ENCODE measurements at places on chromosomes 12 and 14.

DNA sequence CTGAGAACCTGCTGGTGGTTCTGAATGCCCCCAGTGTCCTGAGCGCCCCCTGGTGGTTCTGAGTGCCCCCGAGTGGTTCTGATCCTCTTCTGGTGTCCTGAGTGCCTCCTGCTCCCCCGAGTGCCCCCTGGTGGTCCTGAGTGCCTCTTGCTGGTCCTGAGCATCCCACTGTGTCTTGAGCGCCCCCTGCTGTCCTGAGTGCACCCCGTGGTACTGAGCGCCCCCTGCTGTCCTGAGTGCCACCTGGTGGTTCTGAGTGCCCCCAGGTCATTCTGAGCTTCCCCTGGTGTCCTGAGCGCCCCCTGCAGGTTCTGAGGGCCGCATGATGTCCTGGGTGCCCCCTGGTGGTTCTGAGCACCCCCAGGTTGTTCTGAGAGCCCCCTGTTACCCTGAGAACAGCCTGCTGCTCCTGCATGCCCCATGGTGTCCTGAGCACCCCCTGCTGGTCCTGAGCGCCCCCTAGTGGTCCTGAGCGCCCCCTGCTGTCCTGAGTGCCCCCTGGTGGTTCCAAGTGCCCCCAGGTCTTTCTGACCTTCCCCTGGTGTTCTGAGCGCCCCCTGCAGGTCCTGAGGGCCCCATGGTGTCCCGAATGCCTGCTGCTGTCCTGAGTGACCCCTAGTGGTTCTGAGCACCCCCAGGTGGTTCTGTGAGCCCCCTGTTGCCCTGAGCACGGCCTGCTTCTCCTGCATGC is 1165.4 kb downstream of the TMEM121 start:
- DNase-seq, result peak; percentile 67

GRCh38 chr14:95353664-95354063 is 34.0 kb upstream of the CLMN start:
- no peak for DNase-seq

GRCh38 chr14:106129274-106129673 is 602.9 kb downstream of the TMEM121 start:
- no peak for DNase-seq

DNA sequence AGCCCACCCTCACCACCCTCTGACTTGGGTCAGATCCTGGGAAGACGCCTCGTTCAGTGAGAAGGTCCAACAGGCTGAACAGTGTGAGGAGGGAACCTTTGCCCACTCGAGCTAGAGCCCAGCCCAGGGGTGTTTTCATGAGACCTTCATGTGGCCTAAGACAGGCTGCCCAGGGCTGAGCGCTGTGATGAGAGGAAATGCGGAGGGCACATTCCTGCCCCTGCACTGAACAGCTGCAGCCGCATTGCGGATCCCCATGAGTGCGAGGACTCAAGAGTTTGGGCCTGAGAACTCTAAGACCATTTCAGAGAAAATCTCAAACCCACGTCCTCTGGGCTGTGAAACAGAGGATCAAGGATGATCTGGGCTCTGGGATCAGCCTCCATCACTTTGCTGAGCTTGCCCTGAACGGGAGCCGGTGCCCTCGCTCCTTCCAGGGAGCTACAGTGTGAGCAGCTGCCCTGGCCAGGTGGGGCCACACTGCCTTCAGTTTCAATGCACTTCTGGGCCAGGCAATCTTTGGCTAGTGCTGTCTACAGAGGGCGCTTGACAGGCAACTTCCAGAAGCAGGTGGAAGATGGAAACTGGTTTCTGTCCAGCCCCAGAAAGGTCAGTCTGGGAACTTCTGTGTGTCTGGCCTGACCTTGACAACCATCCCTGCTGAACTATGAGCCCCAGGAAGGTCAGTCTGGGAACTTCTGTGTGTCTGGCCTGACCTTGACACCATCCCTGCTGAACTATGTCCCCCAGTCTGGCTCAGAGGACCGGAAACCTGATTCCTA is 43.5 kb upstream of the P2RX7 start:
- no peak for DNase-seq

- no peak for DNase-seq
These were observed 2.1 kb downstream of the KRT83 start for GRCh38 chr12:52319097-52319496.

GRCh38 chr12:52539083-52539820 is 13.7 kb downstream of the KRT71 start:
- DNase-seq, result no peak

- no peak for DNase-seq
These were observed 75.0 kb upstream of the DYNC1H1 start for GRCh38 chr14:101889366-101889765.

DNA sequence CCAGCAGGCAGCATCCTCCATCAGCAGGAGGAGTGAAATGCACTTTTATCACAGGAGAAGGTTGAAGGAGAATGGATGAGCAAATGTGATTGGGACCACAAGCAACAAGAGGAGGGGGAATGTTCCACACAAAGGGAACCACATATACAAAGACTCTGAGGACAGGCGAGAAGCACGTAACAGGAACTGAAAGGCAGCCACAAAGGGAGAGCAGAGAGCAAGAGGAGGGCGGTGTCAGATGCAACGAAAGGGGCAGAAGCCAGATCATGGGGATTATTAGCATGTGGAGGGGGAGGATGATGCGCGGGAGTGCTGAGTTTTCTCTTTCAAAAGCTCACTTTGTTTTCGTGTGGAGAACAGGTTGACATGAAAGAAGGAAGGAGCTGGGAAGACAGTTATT is 241.1 kb downstream of the SPTSSA start:
- no peak for DNase-seq

- DNase-seq, result no peak
These were observed 174.8 kb upstream of the DCN start for GRCh38 chr12:91357381-91357780.

DNA sequence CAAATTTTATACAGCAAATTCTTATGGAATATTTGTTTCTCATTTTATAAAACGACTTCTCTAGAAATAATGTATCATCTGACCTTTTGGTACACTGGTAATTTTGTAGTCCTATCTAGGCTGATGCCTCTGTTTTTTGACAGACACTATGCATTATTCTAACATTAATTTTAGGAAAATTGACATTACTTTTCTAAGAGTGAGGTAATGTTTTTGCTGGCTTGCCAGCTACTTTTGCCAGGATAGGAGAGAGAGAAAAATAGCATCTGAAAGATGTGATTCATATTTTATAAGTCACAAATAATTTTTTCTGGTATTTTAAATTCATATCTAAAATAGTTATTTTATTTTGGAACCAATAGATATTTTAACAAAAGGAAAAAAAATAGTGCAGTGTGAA is 153.5 kb downstream of the CCDC91 start:
- DNase-seq, result no peak

GRCh38 chr12:56020423-56021184 is at the start of gene IKZF4:
Gene IKZF4, plus strand, starts transcription at chr12:56021043. Its CDS starts 451 bp downstream, at chr12:56021494.
- no peak for DNase-seq

- DNase-seq, result no peak
These were observed 152.7 kb downstream of the DPF3 start for GRCh38 chr14:72740966-72741825.

- no peak for DNase-seq
These were observed 72.2 kb downstream of the CLIP1 start for GRCh38 chr12:122350141-122350848.

DNA sequence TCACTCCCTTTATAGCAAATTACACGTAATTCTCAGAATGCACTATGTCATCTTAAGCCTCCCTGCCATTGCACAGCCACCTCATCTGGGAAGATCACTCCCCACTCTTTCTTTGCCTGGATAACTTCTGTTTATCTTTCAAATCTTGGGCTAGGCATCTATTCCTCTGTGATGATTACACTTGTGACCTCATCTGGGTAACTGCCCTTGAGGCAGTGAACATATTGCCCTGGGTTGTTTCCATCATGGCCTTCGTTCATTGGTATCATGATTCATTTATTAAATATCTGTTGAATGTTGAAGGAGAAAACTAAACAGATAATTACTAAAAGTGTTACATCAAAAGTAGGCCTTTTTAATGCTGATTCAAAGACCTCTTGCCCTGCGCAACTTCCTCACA is 26.2 kb upstream of the PDE3A start:
- no peak for DNase-seq

GRCh38 chr12:53365245-53365904 is 14.6 kb upstream of the SP1 start:
- DNase-seq, result no peak

DNA sequence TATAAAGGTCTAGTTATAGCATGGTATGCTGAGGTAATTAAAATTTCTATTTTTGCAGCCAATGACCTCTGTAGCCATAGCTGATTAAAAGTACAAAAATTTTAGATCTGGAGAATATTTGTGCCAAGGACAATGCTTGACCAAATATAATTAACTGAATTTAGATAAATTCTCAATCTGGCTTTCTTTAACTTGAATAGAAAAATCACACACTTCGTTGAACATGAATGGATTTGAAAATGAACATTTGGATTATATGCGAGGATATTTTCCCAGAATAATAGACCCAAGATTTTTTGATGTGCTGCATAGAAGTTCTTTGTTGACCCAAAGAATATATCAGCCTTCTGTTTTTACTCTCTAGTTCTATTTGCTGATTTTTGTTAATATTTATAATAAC is 38.4 kb upstream of the G2E3 start:
- no peak for DNase-seq

DNA sequence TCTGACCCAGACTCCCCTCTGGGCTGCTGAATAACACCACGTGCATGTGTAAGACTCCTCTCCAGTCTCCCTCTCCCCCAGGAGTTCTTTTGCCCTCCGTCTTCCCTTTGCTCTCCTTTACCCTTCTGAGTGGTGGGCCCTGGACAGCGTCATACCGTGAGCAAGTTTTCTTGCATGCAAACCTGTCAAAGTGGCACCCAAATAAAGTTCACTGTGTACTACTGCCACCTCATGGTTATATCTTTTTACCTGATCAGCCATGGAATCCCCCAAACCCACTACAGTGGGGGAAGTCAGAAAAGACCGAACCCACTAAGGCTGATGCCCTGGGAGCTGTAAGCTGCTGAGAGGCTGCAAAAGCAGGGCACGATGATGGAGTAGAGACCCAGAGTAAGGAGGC is 131.1 kb upstream of the VRK1 start:
- no peak for DNase-seq

- DNase-seq, result no peak
These were observed 23.7 kb downstream of the LGMN start for GRCh38 chr14:92724516-92725340.

DNA sequence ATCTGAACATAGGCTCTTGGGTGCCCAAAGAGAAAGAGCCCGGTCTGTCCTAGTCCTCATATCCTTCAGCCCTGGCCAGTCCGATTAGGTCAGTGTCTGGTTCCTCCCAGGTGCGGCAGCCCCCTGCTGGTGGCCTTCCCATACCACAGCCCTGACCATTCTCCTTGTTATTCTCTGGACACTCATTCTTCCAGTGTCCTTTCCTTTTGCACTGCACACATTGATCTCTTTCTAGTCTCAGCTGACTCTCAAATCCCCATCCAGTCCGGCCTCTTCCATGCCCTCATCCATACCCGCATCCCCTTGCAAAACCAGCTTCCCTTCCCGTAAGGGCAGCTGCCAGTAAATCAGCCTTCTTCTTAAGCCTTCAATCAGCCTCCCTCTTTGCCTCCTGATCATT is 1316.3 kb downstream of the TMEM121 start:
- DNase-seq, result no peak

GRCh38 chr14:97584528-97584927 is 787.3 kb downstream of the VRK1 start:
- no peak for DNase-seq

DNA sequence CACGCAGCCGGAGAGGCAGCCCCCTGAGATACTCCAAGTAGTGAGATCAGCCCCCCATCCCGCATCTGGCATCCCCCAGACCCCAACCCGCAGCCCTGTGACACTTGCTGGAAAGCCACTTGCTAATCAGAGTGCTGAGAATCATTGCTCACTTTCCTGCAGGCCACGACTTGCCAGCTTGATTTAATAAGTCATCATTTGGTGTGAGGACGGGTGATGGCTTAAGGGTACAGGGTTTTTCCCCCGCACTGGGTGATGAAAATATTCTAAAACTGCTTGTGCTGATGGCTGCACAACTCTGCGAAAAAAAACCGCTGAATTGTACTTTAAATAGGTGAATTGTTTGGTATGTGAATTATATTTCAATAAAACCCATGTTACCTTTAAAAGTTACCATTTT is 171.2 kb downstream of the FOXN3 start:
- no peak for DNase-seq

GRCh38 chr14:94823556-94824341 is 53.8 kb upstream of the GSC start:
- DNase-seq, result no peak

DNA sequence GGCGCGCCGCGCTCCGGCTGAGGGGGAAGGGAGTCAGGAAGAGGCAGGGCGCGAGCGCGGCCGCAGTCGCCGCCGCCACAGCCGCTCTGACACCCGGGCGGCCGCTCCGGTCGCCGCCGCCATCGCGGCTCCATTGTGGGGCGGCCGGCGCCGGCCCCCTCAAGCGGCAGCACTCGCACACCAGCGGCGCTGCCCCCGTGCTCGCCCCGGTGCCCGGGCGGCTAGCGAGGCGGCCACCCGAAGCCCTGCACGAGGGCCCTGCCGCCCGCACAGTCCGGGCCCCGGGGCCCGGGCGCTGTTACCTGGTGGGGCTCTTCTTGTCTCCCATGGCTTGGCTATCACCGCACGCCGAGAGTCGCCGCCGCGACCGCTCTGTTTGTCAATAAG is 202 bp downstream of the YAF2 start:
- no peak for DNase-seq
